ENCODE measurements at places on chromosomes 7 and 10.

DNA sequence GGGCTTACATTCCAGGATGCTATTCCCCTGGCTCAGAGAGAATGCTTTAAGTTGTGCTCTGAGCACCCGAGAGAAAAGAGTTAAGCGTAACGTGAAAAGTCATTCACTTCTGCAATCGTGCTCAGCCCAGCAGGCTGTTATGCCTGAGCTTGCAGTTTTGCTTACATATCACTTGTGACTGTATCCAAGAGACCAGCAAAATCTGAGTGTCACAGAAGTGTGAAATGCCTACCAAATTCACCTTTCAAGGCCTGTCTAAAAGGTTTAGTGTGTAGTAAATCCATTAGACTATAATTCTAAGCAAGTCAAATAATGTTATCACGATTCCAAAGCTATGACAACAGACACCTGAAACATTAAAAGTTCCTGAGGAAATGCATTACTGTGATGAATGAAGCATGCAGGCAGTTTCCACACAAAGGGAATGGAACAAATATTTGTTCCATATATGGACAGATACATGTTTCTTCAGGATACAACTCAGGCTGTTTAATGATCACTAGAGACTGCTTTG lies 20.1 kb downstream of the ITGB1 start:
- DNase-seq: no peak

- no peak for DNase-seq
Measured at GRCh38 chr7:136138991-136139390, 161.8 kb upstream of the MTPN start.

DNA sequence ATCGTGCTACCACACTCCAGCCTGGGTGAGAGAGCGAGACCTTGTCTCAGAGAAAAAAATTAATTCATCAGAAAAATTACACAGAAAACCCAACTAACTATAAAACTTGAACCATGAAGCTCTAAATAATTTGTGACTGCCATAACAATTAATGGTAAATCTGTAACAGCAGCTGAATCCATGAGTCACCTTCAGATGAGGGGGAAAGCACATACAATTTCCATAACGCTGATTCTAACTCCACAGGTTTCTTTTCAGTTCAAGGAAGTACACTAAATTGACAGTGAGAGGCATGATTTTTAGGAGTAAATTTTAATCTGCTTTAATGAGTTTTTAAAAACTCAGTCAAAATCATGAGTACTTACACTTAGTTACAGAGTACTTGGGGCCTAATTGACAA lies 120.1 kb upstream of the NOBOX start:
- no peak for DNase-seq

GRCh38 chr7:16815001-16815400 lies 10.2 kb upstream of the AGR2 start:
- no peak for DNase-seq

Measured in skeletal muscle cell (primary cell).